ENCODE measurements at places on chromosomes 4 and X.

DNA sequence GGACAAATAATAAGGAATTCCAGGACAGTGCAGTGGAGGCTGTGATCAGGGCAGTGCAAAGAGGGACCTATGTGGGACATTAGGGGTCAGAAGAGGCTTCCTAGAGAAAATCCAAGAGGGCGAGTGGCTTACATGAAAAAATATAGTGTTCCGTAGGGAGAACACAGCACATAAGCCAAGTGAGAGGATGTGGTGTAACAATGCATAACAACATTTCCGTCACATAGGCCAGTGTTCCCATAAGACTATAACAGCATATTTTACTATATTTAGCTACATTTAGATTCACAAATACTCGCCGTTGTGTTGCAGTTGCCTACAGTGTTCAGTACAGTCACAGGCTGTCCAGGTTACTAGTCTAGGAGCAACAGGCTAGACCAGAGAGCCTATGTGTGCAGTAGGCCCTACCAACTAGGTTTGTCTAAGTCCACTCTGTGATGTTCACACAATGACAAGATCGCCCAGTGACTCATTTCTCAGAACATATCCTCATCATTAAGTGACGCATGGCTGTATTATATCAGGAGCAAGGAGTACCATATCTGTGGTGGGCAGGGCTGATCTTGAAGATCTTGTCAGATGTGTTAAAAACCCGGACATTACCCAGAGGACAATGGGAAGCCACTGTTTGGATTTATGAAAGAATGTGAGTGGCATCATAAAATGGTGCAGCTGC is 74.0 kb upstream of the TBL1X start:
- DNase-seq = no peak

DNA sequence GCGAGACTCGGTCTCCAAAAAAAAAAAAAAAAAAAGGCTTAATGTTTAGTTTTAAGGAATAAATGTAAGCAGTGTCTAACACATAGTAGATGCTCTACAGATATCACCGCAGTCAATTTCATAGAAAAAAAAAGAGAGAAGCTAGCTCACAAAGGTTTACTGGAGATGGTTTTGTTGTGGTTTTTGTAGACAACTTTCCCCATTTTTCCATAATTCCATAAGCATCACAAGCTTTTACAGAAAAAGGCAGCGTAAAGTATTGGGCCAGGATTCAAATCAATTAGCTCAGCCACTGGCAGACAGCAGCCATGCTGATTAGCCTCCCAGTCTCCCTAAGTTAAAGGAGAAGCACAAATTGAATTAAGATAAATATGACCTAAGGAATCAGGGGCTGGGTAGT is 1.5 kb downstream of the GRSF1 start:
- peak; percentile 30 for DNase-seq

- no peak for DNase-seq
Measured at GRCh38 chr4:86261636-86262035, 98.2 kb downstream of the MAPK10 start.

GRCh38 chrX:74324131-74324530 is 20.2 kb downstream of the ZCCHC13 start:
- DNase-seq = no peak

- DNase-seq = no peak
Measured at GRCh38 chrX:16560173-16560572, 89.8 kb upstream of the S100G start.

DNA sequence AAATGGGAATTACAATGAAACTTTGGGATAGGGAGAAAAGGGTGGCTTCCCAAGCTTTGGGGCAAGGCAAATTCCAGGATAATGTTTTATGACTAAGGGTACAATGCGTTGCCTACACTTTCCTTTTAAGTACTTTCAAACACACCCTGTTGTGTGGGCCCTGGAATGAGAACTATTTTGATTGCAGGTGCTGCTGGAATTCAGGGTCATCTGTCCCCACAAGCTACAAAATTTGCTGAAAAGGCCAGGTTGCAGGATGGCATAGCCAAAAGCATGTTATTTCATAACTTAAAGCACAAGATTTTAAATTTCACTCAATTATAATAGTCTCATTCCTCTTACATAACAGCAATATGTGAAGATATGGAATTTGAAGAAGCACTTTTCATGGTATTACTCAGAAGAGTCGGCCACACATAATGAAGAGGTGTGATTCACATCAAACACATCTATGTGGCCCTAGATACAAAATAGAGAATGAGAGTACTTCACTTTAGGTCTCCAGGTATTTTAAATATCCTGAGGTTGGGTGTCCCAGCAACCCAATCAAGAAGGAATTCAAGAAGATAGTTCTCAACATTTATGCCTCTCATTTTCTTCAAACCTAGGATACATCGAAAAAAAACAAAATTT is 89.3 kb downstream of the APBB2 start:
- peak; percentile 40 for DNase-seq

DNA sequence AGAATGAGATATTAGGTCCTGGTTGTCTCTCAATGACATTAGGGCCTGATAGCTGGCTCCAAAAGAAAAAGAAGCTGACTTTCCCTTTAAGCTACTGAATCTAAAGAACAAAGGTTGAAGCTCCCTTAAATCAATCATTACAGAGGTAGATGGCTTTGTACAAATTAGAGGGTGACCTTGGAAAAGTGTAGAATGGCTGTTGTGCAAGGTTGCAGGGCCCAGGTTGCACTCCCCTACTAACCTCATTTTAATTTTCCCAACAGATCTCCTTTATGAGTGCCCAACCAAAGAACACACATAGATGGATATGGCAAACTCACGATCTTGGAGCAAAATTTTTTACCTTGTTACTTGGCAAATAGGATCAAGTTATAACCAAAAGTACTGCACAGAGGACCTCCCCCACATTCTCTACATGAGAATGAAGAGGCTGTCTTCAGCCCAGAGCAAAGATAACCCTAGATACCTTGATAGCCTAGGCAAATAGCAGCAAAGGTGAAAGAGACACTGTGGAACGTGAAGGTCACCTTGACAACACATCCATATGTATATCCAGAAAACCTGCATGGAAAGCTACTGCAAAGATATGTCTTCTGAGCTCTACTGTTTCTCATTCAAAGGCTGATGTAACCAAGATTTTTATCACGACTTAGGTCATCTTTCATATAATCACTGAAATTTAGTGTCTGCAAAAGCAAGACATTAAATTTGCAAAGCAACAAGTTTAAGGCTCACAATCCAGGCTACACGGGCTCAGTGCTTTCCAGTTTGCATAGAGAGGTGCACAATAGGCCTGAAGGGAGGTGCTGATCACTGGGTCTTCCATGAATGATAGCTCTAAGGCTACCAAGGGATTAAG is 23.0 kb downstream of the KLB start:
- DNase-seq = no peak

GRCh38 chr4:153327247-153327646 is 17.2 kb upstream of the MND1 start:
- no peak for DNase-seq

DNA sequence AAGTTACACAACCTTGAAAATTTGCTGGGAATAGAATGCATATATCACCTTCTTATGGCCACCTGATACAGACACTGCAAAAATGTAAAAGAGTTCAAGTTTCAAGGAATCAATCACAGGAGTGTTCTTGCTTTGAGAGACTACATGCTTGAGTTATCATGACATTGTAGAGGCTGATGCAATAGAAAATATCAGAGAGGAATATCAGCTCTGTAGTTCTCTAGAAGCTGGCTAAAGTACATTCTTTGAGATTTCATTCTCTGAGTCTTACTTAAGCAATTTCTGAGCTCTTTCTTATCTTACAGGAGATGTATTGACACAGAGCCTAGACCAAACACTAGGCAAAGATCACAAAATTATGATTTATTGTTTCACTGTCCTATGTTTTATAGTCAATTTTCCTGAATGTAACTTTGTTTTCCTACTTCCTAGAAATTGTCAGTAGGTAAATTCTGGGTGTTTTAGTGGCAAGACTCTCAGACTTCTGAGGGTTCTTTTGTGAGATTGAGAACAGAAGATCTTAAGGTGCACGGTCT is 152.1 kb upstream of the HPGD start:
- no peak for DNase-seq

DNA sequence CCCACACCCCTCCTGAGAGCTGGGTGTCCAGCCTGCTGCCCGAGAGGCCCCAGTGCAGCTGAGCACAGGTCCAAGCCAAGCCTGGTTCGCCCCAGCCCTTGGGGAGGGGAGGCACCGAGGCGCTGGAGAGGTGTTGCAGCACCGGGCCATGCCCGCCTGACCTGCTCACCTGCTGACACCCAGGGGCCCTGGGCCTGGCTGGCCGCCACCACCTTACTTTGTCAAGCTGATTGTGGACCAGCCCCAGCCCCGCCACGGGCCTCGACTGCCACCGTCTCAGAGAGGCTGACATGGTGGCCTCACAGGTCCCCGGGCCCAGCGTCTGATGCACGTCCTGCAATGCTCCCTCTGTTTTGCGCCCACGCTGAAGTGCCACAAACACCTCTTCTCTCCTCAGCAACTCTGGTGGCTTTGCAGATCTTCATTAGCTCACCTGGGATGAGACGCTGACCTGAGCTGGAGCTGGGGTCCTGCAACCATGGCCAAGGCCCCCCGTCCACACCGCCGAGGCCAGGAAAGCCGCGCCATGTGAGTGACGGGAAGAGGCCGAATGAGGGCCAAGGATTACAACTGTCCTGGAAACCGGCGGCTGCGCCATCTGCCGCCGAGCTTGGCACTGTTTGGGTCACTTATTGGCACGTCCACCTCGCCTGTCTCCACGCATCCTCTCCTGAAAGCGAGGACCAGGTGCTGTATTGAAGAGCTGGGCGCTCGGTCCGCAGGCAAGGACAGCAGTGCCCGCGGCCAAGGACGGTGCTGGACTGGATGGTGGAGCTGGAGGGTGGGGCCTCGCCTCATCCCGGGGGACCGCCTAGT is 7.6 kb downstream of the CPLX1 start:
- no peak for DNase-seq

DNA sequence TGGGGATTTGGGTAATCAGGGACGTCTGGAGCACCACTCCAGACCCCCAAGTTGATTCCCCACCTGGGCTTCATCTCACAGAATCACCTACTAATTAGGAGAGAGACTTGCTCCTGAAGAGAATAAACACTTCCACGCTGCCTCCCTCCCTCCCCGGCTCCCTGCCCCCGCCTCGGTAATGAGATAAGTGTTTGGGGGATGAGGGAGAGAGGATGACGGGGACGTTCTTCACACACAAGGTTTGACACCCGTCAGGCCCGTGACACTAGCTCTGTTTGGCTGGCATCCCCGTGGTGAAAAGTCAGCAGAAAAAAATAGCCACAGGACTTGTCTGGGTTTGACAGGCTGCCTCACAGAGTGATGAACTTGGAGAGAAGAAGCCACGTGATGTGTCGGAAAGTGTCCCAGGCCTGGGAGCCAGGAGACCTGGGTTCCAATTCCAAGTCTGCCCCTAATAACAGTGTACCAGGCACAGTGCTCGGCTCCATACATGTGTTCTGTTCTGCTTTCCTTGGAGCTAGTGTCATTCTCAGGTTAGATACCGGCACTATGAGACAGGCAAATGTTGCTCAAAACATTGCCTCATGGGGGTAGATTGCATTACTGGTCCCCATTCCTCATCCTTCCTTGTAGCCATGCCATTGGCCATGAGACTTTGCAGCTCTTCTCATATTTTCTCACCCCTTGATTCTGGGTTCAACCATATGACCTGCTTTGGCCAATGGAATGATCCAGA is 578.0 kb downstream of the BCOR start:
- no peak for DNase-seq

GRCh38 chr4:154294652-154295350 is 196.8 kb downstream of the DCHS2 start:
- no peak for DNase-seq

- no peak for DNase-seq
Measured at GRCh38 chrX:13694359-13694758, 5.4 kb downstream of the RAB9A start.

- no peak for DNase-seq
Measured at GRCh38 chrX:119625843-119626242, 19.6 kb upstream of the NKRF start.

DNA sequence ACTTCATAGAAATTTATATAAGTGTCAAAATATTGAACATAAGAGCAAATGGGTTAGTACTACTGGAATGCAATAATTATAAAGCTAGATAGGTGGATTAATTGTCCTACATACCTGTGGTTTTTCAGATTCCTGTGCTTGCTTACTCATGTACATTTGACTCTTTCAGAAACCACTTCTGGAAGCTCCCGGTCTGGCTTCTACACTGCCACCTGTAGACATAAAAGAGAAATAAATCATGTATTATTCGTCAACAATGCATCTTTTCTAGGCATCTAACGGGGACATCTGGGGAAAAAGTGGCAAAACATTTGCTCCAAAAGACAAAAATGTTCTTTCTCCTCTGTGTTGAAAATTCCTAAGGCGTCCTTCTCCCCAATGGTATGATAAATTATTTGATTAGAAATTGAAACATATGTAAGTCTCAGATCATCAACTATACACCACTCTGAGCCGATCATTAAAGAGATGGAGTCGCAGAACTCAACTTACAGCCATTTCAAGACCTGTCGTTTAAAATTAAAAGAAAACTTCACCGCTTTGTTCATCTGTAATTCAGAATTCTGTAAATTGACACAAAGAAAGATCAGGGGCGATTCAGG is 648.7 kb upstream of the DIPK2B start:
- peak; percentile 86 for DNase-seq

- peak; percentile 76 for DNase-seq
Measured at GRCh38 chr4:74206088-74206825, 48.3 kb downstream of the MTHFD2L start.

GRCh38 chr4:165164257-165164656 is 43.1 kb upstream of the KLHL2 start:
- DNase-seq = no peak

DNA sequence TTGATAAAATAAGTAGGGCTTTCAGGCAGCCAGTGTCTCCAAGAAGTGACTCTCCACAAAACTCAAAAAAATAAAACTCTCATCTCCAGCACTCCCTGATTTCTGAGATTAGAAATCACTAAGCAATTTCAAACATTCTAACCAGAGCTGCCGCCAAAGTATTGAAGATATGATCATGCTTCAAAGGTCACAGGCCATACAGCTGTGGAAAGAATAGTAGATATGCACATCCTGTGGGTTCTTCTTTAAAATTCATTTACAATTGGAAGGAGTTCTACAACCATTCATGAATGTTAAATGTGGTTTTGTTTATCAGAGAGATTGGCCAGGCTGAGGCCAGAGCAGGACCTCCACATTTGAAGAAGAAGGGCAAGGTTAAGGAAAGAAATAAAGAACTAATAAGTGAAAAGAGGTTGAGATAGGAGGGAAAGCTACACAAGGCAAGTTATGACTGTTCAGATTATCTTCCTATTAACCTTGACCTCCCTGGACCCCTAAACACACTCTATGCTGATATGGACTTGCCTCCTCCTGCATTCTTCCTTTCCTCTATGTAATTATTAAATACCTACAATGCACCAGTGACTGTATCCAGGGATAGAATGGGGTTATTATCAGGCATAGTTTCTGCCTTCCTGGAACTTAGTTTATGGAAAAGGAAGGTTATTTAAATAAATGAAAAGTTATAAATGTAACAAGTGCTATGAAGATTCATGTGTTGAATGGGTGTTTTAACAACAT is 56.4 kb downstream of the USP38 start:
- DNase-seq = no peak

- DNase-seq = no peak
Measured at GRCh38 chrX:111928456-111928855, 52.5 kb downstream of the TRPC5OS start.

- DNase-seq = no peak
Measured at GRCh38 chr4:88962396-88962795, 94.6 kb downstream of the FAM13A start.

- peak; percentile 8 for DNase-seq
Measured at GRCh38 chr4:110902500-110902899, 279.6 kb upstream of the PITX2 start.

Measured in astrocyte of the spinal cord (primary cell).